ENCODE measurements at places on chromosomes 2 and 18. TPM values are rescaled to one million over a fixed set of nuclear protein-coding genes. Genes with fewer than 3 reads are reported as not detected.

- H3K27me3 ChIP-seq, result peaks cover 89% of the 10 kb centered on the region
- H3K4me3 ChIP-seq, result no peak overlapping the region
- no peak overlapping the region for H3K27ac ChIP-seq
- H3K4me1 ChIP-seq, result no peaks in the 10 kb centered on the region
Measured at GRCh38 chr2:209986415-209986814, 16.0 kb upstream of the RPE start.

DNA sequence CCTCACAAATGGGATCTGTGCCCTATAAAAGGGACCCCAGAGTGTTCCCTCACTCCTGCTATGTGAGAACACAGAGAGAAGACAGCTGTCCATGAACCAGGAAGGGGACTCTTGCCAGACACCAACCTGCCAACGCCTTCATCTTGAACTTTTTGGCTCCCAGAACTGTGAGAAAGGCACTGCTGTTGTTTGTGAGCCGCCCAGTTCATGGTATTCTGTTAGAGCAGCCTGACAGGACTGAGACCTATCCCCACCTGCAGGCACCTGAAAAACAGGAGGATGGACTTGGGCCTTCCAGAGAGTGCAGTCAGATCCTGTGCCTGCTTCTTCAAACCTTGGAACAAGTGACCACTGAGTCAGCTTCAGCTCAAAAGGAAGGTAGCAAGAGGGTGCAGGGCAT is 51.4 kb downstream of the CRACDL start:
- no peaks in the 10 kb centered on the region for H3K36me3 ChIP-seq
- H3K27me3 ChIP-seq, result 0 out of 2 replicates have a peak, but pooled peaks cover 3% of the 10 kb centered on the region
- DNase-seq, result no peak

DNA sequence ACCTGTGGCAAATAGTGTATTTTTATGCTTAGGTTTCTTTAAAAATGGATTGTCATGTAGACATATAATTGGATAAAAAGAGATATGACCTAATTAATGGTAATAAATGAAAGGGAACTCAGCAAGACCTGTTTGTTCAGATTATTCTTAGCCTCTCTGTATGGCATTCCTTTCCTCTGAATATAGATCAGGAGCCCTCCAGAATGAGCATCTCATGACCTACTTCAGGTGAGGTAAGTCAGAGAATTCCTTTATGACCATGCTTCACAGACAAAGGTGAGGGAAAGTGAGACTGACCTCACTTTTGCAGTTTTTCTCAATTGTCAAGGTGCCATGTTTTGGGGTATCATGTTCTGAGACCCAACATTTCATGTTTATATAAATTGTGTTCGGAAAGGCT is 1744.3 kb upstream of the PIK3C3 start:
- no peaks in the 10 kb centered on the region for H3K4me1 ChIP-seq
- no peak for DNase-seq
- no peak overlapping the region for H3K27ac ChIP-seq
- no peaks in the 10 kb centered on the region for H3K36me3 ChIP-seq

Gene RASGRP3
- 0.52 TPM for total RNA-seq

All from PC-3 (cell line).